ENCODE measurements at places on chromosomes 1 and 21.

DNA sequence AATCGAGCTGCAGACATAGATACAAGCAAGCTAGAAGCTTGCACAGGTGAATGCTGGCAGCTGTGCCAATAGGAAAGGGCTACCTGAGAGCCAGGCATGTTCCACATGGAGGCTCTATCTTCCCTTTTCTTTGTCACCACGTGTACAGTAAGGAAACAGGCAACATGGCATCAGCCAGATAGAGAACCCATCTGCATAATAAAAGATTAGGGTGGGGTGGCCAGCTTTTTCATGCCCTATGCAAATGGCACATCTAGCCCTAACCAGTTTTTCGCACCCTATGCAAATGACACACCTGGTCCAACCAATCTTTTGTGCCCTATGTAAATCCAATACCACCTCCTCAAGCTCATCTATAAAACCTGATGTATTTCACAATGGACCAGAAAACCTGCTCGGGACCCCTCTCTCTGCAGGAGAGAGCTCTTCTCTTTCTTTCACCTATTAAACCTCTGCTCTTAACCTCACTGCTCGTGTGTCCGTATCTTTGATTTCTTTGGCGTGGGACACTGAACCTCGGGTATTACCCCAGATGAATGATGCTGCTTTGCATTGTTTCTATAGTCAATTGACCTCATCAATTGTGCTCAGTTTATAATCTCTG, 93.9 kb downstream of the SLC30A10 start:
- no peak for DNase-seq

- DNase-seq: no peak
Observed at GRCh38 chr1:168861421-168862004, 132.5 kb upstream of the DPT start.

- DNase-seq: no peak
Observed at GRCh38 chr1:97630281-97630680, 290.6 kb downstream of the DPYD start.

- DNase-seq: no peak
Observed at GRCh38 chr1:176938375-176938774, 226.1 kb downstream of the ASTN1 start.

- DNase-seq: no peak
Observed at GRCh38 chr1:113647164-113647563, 112.1 kb downstream of the PHTF1 start.

- no peak for DNase-seq
Observed at GRCh38 chr21:37233551-37234146, 33.5 kb downstream of the VPS26C start.

DNA sequence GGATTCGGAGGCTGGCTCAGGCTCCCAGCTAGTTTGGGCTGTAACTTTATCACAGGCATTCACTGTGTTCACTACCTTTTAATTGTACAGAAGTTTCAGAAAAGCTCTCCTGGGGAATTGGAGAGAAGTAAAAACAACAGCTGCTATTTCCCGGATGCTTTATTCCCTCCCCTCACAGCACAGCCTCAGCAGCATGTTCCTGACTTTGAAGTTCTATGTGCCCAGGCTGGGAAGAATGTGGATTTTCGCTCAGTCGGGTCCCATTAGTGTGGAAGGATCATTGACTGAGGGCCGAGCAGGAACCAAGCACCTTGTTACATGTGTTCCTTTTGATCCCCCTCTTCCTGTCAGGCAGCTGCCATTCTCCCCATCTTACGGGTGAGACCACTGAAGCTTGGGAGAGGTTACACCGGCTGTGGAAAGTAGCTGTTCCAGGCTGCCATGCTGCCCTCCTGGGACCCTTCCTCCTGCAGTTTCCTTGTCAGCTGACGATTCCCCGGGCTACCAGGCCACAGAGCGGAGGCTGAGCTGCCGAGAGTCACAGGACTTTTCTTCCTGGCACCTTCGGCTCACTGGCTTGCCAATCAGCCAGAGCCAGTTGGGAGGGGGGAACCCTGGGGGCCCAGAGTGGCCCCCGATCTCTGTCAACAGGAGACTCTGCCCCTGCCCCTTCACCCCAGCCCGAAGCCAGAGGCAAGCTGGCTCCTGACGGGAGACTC, 223.1 kb upstream of the TMEM51 start:
- DNase-seq: no peak

DNA sequence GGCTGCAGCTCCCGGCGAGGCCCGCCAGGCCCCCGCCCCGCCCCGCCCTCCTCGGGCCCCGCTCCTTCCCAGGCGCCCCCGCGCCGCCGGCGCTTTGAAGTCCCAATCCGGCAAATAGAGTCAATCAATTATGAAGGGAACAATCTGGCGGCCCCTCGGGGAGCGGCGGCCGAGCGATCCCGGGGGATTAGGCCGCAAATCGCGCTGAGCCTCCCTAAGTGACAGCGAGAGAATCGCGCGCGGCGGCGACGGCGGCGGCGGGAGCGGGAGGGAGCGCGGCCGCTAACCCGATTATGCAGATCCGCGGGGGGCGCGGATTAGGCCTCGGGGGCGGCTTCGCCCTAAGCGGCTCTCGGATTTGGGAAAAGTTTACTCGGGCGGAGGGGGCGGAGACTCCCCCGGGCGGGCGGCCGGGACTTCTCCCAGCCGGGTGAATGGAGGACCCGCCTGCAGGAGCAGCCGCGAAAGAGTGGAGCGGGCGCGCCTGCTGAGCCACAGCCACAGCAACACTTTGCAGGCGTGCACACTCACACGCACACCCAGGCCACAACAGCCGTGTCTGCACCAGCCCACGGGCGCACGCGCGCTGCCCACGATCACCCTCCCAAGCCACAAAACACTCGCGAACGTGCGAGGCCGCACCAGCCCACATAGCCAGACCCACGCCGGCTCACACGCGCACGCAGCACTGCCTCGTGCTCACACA, 23.0 kb upstream of the DMBX1 start:
- no peak for DNase-seq

- peak; percentile 76 for DNase-seq
Observed at GRCh38 chr1:197130677-197131304, 15.7 kb downstream of the ASPM start.

- no peak for DNase-seq
Observed at GRCh38 chr1:182925661-182926060, 27.3 kb downstream of the SHCBP1L start.

Measured in A172 (cell line).